ENCODE measurements at places on chromosomes 11 and 22.
A peak's percentile ranks its signal among the peaks of the same experiment; 100 is the strongest.

- ATAC-seq: no peak
Measured at GRCh38 chr11:1013631-1013935, 22.9 kb downstream of the MUC6 start.

DNA sequence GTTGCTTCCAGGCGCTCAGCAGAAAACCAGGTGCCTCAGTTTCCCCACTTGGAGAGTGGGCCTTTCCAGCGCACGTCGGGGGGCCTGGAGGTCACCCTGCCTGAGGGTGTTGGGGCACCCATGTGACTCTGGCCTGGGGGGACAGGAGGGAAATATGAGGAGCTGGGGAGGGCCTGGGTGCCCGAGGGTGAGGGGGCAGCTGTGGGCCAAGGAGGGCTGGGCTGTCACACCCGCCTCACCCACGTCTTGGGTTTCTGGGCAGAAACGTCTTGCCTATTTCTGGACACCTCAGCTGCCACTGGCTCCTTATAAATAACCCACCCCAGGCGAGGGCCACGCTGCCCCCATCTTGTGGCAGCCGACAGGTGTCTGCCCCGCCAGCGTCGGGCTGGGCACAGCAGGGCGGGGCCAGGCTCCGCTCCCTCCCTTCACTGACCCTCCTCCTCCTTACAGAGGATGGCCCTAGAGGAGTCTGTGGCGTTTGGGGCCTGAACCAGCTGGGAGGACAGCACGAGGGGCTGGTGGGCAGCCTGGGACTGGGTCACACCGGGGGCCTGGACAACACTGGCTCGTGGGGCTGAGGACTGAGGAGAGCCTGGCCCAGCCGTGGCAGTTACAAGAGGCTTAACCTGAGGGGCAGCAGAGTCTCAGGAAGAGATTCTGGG, 1.5 kb downstream of the TNNT3 start:
- peak; percentile 16 for ATAC-seq

DNA sequence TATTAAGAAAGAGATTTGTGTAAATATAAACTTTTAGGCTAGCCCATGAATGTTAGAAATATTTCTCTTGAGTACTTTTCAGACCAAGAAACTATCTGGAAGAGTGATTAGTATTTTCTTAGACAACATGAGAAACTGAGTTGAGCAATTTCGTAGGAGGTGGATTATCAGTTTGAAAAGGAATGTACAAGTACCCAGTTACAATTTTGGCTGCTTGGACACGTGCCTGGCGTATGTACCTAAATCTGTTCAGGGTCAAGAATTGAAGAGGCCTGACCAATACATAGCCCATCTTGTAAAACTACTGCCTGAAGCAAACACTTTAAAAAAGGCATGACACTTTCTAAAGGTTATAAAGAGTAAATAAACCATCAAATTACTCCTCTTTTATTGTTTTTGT, 71.1 kb downstream of the CCDC73 start:
- ATAC-seq: no peak

DNA sequence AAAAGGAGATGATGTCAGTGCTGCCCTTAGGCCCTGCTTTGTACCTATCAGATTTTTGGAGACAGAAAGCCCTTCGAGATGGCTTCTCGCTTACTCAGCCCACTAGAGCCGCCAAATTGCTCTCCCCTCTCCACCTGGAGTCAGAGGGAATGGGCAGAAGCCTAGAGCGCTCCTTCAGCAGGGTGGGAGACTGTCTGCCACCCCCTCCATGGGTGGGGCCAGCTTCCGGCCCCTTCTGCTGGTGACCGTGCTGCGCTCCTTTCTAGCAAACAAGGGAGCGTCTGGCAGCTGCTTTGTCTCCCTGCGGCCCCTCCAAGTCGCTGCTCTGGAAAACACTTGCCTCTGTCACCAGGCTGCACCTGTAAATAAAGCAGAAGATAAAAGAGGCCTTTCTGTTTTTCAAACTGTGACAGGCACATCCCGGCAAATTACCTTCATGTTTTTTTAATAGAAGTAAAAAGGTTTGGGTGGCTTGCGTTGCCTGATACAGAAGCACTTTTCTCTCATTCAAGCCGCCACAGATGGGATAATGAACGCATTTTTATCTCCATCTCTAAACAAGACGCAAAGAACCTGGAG, 145.7 kb upstream of the NECTIN1 start:
- ATAC-seq: no peak

GRCh38 chr11:120747850-120748814, 236.6 kb downstream of the GRIK4 start:
- ATAC-seq: peak; percentile 51

DNA sequence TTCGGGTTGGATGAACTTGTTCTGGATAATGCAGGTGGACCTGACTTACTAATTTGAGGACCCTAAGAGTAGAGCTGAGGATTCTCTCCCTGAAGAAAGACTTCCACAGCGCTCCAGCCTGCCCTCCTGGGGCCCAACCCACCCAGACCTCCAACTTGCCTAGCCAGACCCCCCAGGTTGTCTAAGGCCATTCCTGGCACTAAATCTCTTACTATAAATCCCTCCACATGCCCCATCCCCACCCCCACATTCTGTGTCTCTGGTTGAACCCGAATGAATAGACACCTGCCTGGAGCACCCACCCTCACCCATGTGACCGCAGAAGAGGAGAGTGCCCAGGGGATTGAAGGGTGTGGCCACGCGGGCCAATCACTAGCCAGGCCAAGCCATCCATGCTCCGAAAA, 1480.0 kb downstream of the TBC1D22A start:
- ATAC-seq: no peak

DNA sequence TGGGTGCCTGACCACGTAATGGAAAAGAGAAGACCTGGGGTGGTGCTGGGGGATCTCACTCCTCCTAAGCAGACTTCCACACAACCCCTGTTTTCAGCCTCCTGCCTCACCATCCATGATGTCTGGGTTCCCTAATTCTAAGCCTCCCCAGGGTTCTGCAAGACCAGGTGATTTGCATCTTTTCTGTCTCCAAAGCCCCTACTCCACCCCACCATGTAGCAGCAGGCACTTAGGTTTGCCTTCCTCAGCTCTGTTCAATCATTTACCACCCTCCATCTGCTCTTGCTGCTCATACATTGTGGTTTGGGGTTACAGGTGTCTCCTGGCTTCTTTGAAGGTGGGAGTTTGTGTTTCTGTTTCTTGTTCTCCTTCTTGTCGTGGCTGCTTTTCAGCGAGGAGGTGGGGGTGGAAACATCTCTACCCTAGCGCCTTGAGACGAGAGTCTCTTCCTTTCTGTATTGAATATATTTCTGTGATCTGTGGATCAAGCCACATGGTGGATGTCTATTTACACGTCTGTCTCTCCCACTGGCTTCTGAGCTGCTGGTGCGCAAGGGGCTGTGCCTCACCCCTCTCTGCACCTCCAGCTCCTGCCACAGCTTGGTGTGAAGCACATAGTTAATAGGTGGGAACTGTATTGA, 6.6 kb upstream of the SSTR3 start:
- ATAC-seq: peak; percentile 53

DNA sequence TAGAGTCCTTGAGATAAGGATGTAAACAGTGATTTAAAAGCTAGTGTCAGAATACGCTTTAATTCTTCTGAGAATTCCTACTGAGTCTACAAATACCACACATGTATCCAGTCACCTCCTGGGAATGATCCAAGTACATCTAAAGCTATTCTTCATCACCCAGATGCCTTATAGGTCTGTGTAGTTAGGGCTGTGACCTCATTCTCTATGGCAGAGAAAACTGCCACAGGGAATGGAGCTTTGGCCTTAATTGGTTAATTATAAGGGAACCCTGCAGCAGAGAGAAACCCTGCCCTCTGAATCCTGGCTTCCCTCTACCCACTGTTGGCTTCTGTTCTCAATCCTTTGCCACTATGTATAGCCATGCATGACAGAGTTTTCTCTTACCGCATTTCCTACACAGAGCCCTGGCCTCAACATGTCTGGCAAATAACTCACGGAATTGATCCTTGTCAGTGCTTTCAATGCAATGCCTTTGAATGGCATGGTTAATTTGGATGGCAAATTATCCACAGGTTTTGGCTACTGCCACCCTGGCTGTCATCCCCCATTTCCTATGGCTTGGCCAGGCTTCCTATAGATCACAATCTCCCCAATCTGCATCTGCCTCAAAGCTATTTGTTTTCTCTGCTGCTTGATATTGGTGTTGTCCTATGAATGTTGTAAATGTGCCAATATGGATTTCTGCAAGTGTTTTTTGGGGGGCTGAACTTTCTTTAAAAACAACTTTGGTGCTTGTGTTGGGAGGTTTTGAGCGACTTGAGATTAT, 2.9 kb downstream of the DIXDC1 start:
- peak; percentile 14 for ATAC-seq

GRCh38 chr22:38348751-38349496, 31.7 kb upstream of the CSNK1E start:
- ATAC-seq: no peak

GRCh38 chr11:122068837-122069236, 47.2 kb downstream of the BLID start:
- ATAC-seq: no peak

All from esophagus mucosa (tissue), 1 donor.